ENCODE measurements at places on chromosomes 3 and 15.

DNA sequence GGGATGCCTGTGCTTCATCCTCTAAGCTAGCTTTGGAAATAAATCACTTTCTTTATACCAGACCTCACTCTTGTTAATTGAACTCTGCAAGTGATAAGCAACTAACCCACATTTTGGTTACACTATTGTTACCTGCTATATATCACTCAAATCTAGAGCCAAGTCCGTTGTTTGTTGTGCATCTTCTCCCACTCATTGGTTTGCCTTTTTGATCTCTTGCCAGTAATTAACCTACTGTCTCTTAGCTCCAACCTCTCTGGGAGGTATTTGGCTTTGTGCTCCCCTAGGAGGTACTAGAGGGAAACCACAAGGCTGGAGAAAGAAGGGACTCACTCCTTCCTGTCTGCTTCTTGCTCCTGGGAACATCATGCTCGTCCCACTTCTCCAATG is 12.8 kb upstream of the CRBN start:
- no peak for DNase-seq

DNA sequence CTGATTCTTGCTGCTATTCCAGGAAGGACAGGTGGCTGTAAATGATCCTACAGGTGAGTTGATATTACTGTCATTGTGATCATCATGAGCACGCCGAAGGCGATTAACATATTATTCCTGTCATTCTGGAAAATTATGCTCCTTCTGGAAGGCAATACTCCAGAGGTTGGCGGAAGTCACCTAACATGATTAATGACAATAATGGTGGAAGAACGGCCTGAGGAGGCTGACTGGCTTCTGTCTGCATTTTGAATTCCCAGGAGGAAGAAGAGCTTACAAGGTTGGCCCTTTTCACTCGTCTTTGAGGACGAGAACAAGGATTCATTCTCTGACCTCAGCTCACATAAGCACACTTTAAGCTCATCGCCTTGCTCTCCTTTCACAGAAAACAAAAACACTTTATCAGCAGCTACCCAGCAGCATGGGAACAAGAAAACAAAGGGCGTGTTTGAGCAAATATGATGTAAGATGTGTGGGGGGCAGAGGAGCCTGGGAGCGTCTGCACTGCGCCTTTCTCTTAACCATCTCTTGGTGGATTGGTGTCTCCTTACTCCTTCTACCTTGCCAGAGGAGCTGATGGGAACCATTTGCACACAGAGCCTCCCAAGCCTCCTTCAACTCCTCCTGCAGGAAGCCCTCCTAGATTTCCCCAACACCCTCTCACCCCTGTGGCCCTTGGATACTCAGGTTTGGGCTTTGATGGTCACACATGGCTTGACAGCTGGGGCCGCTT is 23.0 kb downstream of the ACSBG1 start:
- no peak for DNase-seq

- DNase-seq, result no peak
Measured at GRCh38 chr15:44782516-44782915, 46.2 kb downstream of the TRIM69 start.

GRCh38 chr3:47314056-47314764 is 31.5 kb downstream of the KLHL18 start:
- DNase-seq, result no peak

DNA sequence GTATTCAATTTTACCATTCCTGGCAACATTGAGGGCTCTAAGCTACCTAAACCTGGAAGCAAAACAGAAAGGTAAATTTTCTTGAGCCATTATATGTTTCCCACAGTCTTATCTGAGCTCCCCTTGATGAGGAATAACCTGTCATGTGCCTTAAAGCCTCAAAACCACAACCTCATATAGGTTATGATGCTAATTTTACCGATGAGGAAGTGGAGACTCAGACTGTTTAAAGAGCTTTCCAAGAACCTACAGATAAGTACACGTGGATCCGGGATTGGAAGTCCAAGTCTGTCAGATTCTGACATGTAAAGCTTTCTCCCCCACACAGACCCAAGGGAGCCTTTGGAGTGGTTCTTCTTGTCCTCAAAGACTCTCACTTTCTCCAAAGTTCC is 140.5 kb downstream of the SEMA6D start:
- DNase-seq, result no peak

GRCh38 chr3:278300-279064 is 81.9 kb downstream of the CHL1 start:
- DNase-seq, result no peak

DNA sequence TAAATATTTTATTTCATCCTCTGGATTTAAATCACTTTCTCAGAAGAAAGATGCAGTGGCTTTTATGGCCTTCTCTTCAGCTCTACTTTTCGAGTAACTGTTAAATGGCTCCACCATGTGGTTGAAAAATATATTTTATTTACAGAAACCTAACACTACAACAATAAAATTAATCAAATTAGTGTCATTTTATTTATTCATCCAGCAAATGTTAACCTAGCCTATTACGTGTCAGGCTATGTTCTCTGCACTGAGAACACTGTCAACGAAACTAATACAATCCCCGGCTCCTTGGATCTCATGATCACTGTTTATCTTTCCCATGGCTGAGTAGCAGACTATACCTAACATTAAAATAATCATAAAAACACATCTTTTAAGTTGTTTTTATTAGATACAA is 148.0 kb upstream of the OSTN start:
- no peak for DNase-seq

- DNase-seq, result no peak
Measured at GRCh38 chr3:78186404-78186803, 1146.5 kb downstream of the ROBO2 start.

GRCh38 chr3:69031635-69032034 is 18.2 kb upstream of the EOGT start:
- no peak for DNase-seq

GRCh38 chr3:157087780-157088600 is 72.0 kb downstream of the CCNL1 start:
- DNase-seq, result no peak

DNA sequence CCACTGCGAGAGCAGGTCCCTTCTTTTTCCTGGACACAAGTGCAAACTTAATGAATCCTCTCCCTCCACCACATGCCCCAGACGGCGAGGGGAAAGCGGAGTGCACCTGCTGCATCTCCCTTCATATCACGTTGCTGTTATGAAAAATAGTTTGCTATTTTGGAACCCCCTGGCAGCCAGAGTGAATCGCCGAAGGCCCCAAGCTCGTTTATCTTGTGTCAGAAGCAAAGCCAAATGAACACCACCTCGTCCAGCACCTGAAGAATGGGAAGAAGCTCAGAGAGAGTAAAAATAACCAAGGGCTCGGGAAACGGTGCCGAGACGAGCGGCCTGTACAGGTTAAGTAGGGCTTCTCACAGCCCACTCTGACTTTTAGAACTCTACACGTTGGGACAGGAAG is 394.6 kb upstream of the RORA start:
- no peak for DNase-seq
